Melanocyte of skin (primary cell): ENCODE measurements at places on chromosomes 7 and 10. TPM values are rescaled to one million over a fixed set of nuclear protein-coding genes. Genes with fewer than 3 reads are reported as not detected.

Gene LRRC18
- not detected in 2 replicates for total RNA-seq

Gene ACHE
- total RNA-seq = 0.34 TPM in 1 of 2 replicates, not detected in the other

Gene ATP6V1F
- 146 and 189 TPM in 2 replicates for total RNA-seq

Gene LRMDA
- total RNA-seq = 26.6 and 45.8 TPM in 2 replicates

Gene RSPH10B2
- total RNA-seq = under 0.01 and 0.34 TPM in 2 replicates

Gene TAS2R4
- 1.00 and 1.1 TPM in 2 replicates for total RNA-seq

Gene ALOX5
- not detected in 2 replicates for total RNA-seq

Gene CYP3A4
- not detected in 2 replicates for total RNA-seq

Gene CPVL
- 1.4 and 3.6 TPM in 2 replicates for total RNA-seq

Gene CDNF
- total RNA-seq = 0.33 and 0.93 TPM in 2 replicates

Gene SLC18A3
- not detected in 2 replicates for total RNA-seq

Gene TWIST1
- total RNA-seq = under 0.01 TPM in 1 of 2 replicates, not detected in the other

Gene PKD1L1
- total RNA-seq = under 0.01 and 0.93 TPM in 2 replicates

Gene ARMC3
- total RNA-seq = 0.15 and 0.67 TPM in 2 replicates
